HFFc6 (cell line): ENCODE measurements at places on chromosomes 11 and 22. TPM values are rescaled to one million over a fixed set of nuclear protein-coding genes. Genes with fewer than 3 reads are reported as not detected.

GRCh38 chr11:80315200-80315599, 874.4 kb upstream of the TENM4 start:
- DNase-seq, result no peak

GRCh38 chr22:45337536-45337935, 27.8 kb downstream of the FAM118A start:
- DNase-seq, result no peak

DNA sequence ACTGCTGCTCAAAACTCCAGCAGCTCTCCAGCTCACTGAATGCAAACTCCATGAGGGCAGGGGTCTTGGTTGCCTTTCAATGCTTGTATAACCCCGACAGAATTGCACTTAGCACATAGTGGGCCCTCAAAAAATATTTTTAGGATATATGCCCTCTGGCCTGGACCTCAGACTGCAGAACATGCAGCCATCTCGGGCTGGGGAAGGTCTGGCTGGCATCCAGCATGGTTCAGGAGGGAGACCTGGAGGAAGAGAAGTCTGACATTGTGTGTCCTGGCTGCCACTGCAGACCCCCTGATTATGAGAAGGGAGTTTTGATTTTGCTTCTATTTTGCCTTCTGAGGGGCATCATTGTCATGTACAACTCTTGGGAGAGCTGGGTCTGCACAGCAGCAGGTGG, 109.5 kb upstream of the PARVA start:
- no peak for DNase-seq

DNA sequence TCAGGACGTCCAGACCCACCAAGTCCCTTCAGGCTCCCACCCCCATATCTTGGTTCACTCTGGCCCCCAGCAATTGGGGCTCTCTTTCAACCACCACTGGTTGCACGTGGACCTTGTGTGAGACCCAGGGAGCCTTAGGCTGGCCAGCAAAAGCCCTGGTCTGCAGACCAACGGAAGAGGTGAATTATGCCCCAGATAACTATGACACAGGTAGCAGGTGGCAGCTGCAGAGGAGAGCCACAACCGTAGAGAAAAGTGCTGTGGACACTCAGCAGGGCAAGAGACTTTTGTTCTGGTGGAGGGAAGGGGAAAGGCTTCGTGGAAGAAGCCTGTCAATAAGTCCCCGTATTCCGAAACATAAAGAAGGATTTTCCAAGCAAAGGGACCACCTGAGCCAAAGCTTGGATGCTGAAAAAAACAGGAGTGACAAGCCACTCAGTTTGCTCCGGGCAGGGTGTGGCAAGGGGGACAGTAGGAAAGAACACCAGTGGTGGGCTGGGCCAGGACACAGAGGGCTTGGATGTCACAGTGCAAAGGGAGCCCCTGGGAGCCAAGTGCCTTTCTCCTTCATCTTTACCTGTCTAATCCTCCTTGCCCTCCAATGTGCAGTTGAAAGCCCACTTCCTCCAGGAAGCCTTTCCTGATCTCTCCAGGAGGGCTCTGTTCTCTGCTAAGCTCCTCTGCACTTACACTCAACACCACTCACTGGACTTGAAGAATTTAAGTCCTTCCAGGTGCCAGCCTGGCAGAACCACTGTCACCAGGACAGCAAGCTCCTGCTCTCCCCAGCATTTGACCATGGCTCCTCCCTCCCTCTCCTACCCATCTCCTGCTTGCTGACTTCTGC, 264.7 kb downstream of the BUD13 start:
- DNase-seq, result no peak

DNA sequence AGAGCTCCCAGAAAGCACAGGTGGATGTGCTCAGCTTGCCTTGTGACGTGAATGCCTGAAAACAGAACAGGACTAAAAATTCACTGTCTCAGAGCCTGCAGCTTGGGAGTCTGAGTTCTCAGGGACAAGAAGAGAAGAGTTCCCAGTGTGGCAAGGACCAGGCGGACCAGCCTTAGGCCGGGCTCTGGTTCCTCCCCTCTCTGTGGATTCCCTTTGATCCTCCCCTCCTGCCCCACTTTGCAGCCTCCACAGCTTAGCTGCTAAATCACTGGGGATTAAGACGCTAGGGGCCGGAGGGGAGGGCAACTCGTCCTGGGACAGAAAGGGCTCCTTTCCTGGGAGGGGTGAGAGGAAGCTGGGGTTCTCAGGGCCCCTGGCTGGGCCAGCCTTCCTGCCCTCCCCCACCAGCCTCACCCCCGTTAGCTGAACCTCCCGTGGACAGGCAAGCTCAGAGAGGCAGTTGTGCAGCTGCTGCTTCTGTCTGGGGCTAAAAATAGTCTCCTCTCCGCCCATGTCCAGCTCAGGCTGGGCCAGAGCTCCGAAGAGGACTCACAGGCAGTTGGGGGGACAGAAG, 29.9 kb upstream of the JAM3 start:
- DNase-seq, result no peak

Gene MMP27
- not detected in 2 replicates for total RNA-seq

GRCh38 chr11:17855531-17856290, 121.1 kb downstream of the KCNC1 start:
- DNase-seq, result no peak

DNA sequence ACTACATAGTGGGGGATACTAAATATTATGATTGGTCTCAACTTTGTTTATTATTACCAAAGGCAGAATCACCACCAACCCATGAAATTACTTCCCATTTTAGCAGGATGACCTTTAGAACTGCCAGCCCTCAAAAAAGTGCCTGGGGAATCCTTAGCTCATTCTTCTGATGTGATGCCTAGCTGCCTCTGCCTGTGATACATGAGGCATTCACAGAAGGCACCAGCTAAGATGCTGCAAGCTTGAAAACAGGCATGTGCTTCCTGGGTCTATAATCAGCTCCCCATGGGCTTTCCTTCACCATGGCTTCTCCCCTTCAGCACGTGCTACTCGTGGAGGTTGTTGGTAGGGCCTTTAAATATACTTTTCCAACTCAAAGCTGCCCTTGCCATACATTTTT, 50.4 kb upstream of the ARHGAP20 start:
- no peak for DNase-seq

- DNase-seq, result peak; percentile 98
Measured at GRCh38 chr11:117281159-117281558, 10.0 kb upstream of the BACE1-AS start.

DNA sequence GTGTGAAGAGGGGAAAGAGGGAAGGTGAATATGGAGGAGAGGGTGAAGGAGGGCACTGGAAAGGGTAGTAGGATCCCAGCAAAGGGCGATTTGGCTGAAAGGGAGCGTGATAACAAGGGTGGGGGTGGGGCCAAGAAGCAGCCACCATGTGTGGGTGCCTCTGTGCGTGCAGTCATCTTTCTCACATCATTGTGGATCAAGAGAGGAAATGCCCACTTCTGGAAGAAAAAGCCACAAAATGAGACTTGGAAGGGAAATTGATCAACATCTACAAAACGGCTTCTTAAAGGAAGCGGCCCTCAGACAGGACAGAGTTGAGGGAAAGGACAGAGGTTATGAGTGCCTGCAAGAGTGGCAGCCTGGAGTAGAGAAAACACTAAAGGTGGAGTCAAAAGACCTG, 1.2 kb upstream of the CXCR5 start:
- no peak for DNase-seq

Gene HOATZ
- not detected in 3 replicates for total RNA-seq

Gene KIF18A
- 13.1 to 20.4 TPM (median 19.2 TPM) in 3 replicates for total RNA-seq

DNA sequence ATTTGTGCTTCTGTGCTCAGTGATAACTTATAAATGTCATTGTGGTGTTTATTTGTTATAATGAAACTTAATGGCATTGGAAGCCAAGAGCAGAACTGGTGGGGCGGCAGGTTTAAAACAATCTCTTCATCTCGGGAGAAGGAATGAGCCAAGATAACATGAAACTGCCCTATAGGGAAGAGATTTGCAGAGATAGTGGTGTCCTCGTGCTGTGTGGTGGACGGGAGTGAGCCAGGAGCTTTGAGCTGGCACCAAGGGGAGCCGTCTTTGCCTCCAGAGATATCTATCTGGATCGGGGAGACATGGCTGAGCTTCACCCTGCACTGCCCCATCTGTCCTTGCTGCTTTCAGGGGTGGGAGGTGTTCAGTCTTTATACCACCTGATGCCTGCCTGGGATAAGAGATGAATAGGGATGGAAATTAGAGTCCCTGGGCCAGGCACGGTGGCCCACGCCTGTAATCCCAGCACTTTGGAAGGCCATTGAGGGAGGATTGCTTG, 189.6 kb downstream of the ST3GAL4 start:
- no peak for DNase-seq

Gene ANO1
- total RNA-seq, result not detected in 3 replicates

- no peak for DNase-seq
Measured at GRCh38 chr11:135004495-135004894, 592.5 kb upstream of the B3GAT1 start.

Gene C11orf65
- total RNA-seq, result 0.51 and 0.86 TPM in 2 replicates

Gene ARHGAP20
- 0.42 to 0.96 TPM (median 0.43 TPM) in 3 replicates for total RNA-seq

DNA sequence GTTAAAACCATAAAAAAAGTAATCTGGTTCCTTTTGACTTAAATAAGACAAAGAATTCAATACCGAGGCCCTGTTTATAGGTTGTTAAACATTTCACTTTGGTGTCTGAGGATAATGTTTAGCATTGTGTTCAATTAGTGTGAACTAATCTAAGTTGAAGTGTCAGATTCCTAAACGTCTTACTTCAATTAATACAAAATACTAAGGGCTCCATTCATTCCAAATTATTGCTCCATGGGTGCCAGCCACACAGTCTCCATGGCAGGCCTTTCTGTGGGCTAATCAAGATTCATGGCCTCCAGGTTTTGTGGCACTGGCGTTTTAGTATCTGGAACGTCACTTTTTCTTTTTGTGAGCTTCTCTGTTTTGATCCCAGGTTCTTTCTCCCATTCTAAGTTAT, 89.4 kb downstream of the TMEM135 start:
- DNase-seq, result no peak

GRCh38 chr11:15519124-15519791, 404.5 kb downstream of the INSC start:
- no peak for DNase-seq

Gene NDUFC2
- 359 to 455 TPM (median 409 TPM) in 3 replicates for total RNA-seq

Gene MMP13
- total RNA-seq, result not detected in 3 replicates

- no peak for DNase-seq
Measured at GRCh38 chr22:42156121-42156520, 25.5 kb upstream of the CYP2D6 start.

- peak; percentile 49 for DNase-seq
Measured at GRCh38 chr11:128323381-128323780, 264.0 kb downstream of the ETS1 start.

Gene CASP12
- not detected in 3 replicates for total RNA-seq

GRCh38 chr11:26219183-26220117, 112.5 kb upstream of the ANO3 start:
- no peak for DNase-seq

DNA sequence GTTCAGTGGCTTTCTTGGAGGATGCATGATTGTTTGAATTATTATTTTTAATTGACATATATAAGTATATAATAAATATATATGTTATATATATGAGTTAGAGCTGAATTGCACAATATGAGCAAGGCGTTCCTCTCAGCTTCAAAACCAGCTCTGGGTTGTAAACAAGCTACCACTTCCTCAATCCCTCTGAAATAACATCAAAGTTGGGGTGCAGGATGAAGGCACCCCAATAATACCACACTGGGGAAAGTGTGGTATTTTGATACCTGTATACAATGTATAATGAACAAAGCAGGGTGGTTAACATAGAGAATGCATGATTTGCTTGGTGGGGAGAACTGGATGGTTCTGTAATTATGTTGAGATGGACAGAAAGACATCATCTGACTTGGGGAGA, 1.7 kb upstream of the SORL1 start:
- DNase-seq, result no peak

- DNase-seq, result peak; percentile 11
Measured at GRCh38 chr11:63641727-63642126, 27.5 kb upstream of the PLAAT3 start.

GRCh38 chr11:119795231-119795630, 66.2 kb upstream of the NECTIN1 start:
- DNase-seq, result peak; percentile 60

GRCh38 chr11:61480261-61480993, 28.1 kb upstream of the LRRC10B start:
- DNase-seq, result no peak

GRCh38 chr22:24146194-24146616, 35.1 kb upstream of the SUSD2 start:
- peak; percentile 56 for DNase-seq

- DNase-seq, result no peak
Measured at GRCh38 chr11:3617990-3618389, 23.8 kb downstream of the ART5 start.

Gene LIF
- total RNA-seq, result 0.46 to 0.90 TPM (median 0.86 TPM) in 3 replicates

Gene SERPING1
- 0.25 to 0.42 TPM in 2 of 3 replicates, not detected in the other for total RNA-seq

Gene SCUBE1
- total RNA-seq, result not detected in 3 replicates

Gene OR8G5
- not detected in 3 replicates for total RNA-seq

- no peak for DNase-seq
Measured at GRCh38 chr11:128310676-128311445, 276.5 kb downstream of the ETS1 start.

Gene SCARF2
- total RNA-seq, result 71.1 to 84.8 TPM (median 72.7 TPM) in 3 replicates

DNA sequence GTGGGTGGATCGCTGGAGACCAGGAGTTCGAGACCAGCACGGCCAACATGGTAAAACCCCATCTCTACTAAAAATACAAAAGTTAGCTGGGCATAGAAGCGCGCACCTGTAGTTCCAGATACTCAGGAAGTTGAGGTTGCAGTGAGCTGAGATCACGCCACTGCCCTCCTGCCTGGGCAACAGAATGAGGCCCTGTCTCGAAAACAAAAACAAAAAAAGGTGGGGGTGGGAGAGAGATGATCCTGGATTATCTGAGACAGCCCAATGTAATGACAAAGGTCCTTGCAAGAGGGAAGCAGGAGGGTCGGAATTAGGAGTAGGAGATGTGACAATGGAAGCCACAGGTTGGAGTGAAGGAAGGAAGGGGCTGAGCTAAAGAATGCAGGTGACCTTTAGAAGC, 87.6 kb upstream of the APOA1 start:
- DNase-seq, result no peak

DNA sequence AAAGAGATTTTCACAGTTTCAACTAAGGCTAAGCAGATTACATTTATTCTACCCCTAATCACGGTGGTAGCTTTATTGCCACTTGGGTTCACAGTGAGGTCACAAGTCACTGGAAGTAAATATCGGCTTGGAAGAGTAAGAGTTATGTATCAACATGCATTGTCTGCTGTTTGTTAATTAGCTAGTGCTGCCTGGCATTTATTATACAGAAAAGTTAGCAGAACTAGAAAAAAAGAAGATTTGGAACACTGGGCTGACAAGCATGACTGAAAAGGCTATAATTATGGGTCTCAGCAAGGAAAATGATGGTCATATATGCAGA, 13.7 kb upstream of the RAB38 start:
- no peak for DNase-seq

- no peak for DNase-seq
Measured at GRCh38 chr11:20310137-20310536, 53.4 kb upstream of the HTATIP2 start.

- no peak for DNase-seq
Measured at GRCh38 chr11:70675697-70676374, 277.5 kb downstream of the CTTN start.

Gene TMEM45B
- not detected in 3 replicates for total RNA-seq

- DNase-seq, result no peak
Measured at GRCh38 chr22:24688256-24688655, 85.3 kb downstream of the GGT1 start.
